ENCODE measurements at places on chromosomes 7 and 10.

DNA sequence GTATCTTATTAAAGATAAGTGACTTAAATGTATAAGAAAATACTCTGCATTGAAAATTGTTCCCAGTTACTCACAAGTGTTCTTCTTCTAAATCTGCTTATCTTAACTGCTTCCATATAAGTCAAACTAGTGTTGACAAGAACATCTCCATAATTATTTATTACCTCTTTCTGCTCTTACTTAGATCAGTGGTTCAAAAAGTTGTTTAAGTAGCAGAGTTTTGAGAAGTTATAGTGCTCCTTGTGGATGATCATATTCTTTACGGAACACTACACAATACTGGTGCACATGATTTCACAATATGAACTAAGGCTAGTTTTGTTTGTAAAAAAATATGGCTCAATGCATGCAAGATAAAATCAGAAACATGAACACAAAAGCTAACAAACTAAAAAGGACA is 168.4 kb downstream of the SEMA3D start:
- DNase-seq = no peak

DNA sequence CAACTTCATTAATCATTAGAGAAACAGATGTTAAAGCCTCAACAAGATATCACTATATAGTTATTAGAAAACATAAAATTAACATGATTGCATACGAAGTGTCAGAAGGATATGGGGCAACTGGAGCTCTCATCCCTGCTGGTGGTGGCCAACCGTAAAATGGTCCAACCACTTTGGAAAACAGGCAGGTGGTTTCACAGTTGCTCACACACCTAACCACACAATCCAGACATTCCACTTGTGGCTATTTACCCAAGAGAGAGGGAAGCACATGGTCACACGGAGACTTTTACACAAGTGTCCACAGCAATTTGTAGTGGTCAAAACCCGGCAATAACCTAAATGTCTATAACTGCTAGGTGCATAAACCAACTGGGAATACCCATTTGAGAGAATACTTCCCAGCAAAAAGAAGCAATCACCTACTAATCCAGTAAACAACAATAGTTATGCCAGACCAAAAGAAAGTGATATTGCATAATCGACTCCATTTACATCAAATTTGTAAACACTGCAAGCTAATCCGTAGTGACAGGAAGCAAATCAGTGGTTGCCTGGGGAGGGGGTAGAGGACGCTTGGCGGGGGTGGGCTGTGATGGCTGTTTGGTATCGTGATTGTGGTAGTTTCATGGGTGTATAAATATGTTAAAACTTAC is 91.8 kb downstream of the LARP4B start:
- no peak for DNase-seq

- no peak for DNase-seq
These were observed 344.9 kb upstream of the CHRM2 start for GRCh38 chr7:136523571-136523970.

- no peak for DNase-seq
These were observed 5.3 kb downstream of the SH3PXD2A start for GRCh38 chr10:103849880-103850571.

- no peak for DNase-seq
These were observed 1.3 kb downstream of the SPRN start for GRCh38 chr10:133422807-133423771.

DNA sequence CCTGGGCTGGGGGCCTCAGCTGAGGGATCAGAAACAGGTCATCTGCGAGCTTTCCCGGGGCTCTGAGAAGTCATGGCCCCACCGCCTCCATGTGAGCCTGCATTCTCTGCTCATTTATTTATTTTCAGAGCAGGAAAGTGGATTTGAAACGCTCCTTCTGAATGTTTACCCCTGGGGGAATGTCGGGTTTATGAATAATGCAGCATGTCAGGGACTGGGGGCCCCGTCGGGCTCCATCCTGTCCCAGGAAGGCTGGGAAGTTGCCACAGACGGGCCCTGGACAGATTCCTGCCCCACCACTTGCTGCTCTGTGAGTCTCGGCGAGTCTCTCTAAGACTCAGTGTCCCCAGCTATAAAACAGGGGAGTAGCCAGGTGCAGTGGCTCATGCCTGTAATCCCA is 11.9 kb upstream of the GTF2IRD1 start:
- DNase-seq = no peak

GRCh38 chr10:31272841-31273240 is 46.2 kb upstream of the ZEB1 start:
- no peak for DNase-seq

DNA sequence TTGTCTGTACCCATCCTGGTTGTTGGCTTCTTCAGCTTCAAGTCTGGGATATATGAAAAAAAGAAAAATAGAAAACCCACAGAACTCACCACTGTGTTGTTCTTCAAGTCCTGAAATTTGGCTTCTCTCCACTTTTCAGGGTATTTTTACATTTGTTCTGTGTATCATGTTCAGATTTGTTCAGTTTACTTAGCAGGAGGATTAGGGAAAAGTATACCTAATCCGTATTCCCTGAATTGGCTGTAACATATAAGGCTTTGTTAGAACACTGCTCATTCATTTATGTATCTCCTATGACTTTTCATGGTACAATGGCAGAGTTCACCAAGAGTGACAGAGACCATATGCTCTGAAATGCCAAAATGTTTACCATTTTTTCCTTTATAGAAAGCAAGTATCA is 146.9 kb downstream of the PTN start:
- DNase-seq = no peak

- no peak for DNase-seq
These were observed 159.9 kb downstream of the PLXNA4 start for GRCh38 chr7:132416395-132416794.

- no peak for DNase-seq
These were observed 70.4 kb upstream of the ITPRID1 start for GRCh38 chr7:31443457-31443856.

GRCh38 chr7:101179117-101179516 is 976 bp downstream of the NAT16 start:
- DNase-seq = no peak

DNA sequence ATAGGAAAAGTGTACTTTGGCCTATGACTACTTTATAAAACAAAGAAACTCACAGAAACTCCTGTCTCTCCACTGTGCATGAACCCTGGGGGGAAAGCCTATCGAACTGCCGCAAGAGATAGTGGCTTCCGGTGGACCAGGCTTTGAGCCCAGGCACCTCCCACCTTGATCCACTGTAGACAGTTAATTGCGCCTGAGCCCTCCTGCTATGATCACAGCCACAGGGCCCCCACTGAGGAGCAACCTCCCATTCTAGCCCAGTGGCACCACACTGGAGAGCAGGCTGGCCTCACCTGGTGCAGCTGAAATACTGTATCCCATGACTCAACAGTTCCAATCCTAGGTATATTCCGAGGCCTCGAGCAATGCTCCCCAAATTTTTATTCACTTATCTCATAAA is 98.8 kb downstream of the COBL start:
- no peak for DNase-seq

GRCh38 chr7:131683536-131684125 is 127.2 kb upstream of the PODXL start:
- DNase-seq = no peak

- DNase-seq = no peak
These were observed 124.5 kb downstream of the MYOF start for GRCh38 chr10:93357680-93358079.

GRCh38 chr7:149475121-149476045 is 14.5 kb upstream of the ZNF777 start:
- DNase-seq = no peak

GRCh38 chr10:14491811-14492210 is 161.1 kb upstream of the FRMD4A start:
- DNase-seq = no peak

GRCh38 chr7:46854958-46855473 is 726.9 kb downstream of the TNS3 start:
- no peak for DNase-seq

- DNase-seq = no peak
These were observed 13.8 kb upstream of the CLIP2 start for GRCh38 chr7:74275401-74275881.

DNA sequence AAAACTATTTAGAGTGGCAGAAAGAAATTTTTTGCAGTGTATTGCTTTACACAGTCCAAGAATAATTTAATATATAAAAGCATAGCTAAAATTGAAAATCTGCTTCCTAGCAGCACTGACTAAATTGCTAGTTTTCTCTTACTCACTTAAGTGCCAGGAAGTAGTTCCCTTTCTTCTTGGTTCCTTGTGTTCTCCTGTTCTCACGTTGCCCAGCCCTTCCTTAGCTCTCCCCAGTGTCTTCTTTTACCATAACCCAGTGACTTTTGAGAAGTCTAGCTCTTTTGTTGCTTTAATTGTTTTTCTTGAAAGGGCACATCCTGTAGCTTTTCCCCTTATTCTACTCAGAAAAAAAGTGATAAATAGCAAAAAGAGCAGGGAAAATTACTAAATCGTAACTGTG is 215.5 kb downstream of the THSD7A start:
- no peak for DNase-seq

- DNase-seq = no peak
These were observed 50.6 kb downstream of the VPS41 start for GRCh38 chr7:38858259-38858884.

- no peak for DNase-seq
These were observed 77.4 kb downstream of the RNLS start for GRCh38 chr10:88505680-88506215.

GRCh38 chr7:80210400-80210799 is 75.8 kb downstream of the GNAI1 start:
- DNase-seq = no peak

DNA sequence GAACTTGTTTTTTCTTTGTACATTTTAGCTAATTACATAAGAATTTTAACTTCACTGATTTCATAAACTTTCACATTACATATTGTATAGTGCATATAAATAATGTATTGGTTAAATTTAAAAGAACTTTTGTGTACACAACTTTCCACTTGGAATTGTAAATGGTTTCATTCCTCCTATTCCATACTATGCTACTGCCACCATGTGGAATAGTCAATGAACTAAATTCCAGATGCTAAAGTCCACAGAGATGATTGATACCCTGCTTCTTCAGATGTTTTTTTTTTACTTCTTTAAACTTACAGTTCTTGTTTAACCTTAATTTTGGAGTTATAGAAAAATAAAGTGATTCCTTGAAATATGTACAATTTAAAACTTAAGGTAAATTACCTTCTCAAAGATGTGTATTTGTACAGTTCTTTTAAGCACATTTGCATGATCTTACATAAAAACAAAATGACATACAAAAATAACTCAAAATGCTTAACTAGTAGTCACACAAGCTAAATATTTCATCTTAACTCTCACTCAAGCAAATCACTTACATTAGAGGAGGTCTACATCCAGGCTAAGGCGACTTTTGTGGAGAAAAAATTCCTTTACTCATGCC is 247.6 kb upstream of the HGF start:
- no peak for DNase-seq

GRCh38 chr10:65377687-65378086 is 1548.1 kb upstream of the LRRTM3 start:
- no peak for DNase-seq

GRCh38 chr10:98299341-98299740 is 31.3 kb upstream of the LOXL4 start:
- no peak for DNase-seq

DNA sequence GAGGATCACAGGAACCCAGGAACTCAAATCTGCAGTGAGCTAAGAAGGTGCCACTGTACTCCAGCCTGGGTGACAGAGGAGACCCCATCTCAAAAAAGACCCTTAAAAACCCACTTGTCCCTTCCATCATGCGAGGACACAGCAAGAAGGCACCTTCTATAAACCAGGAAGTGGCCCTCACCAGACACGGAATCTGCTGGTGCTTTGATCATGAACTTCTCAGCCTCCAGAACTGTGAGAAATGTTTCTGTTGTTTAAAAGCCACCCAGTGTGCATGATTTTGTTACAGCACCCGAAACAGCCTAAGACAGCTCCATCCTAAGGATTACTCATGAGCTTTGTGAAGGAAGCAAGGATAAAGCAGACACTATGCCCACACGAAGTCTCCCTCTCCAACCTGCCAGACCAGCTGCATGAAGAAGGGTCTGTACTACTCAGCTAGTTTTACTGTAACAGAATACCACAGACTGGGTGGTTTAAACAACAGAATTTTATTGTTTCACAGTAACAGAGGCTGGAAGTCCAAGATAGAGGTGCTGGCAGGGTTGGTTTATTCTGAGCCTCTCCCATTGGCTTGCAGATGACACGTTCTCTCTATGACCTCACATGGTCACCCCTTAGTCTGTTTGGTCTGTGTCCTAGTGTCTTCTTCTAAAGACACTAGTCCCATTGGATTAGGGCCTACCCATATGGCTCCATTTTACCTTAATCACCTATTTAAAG is 13.7 kb downstream of the VIM start:
- no peak for DNase-seq

GRCh38 chr10:26969145-26969926 is 108.6 kb upstream of the ABI1 start:
- no peak for DNase-seq

GRCh38 chr10:20494474-20494873 is 402.6 kb downstream of the NEBL start:
- no peak for DNase-seq

DNA sequence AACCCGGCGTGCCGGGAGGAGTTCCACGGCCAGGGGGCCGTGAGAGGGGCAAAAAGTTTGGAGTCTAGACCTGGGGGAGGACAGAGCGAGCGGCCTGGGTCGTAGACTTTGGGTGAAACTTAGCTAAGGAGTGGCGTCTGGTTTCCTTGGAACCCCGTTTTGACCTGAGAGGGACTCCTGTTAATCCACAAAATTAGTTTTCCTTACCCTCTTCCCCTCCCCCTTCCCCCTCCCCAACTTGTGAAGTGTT is 574 bp downstream of the MARCHF5 start:
- DNase-seq = no peak

DNA sequence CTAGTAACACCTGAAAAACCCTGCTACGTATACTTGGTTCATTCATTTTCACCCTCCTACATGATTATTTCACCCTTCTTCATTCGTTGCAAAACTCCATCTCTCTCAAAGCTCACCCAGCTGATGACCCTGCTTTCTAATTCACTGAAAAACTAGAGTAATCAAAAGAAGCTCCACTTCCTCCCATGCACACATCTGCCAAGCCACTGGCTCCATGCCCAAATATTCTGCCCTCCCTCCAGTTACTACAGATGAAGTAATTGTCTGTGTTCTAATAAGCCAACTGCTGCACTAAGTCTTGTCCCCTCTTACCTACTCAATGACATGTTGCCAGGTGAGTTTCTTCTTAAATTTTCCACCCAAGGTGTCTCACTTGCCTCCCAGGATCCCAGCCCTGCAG is 96.9 kb upstream of the CCDC71L start:
- DNase-seq = no peak

- no peak for DNase-seq
These were observed 150.4 kb upstream of the GNAI1 start for GRCh38 chr7:79984210-79984609.

GRCh38 chr10:71250405-71250804 is 38.0 kb downstream of the UNC5B start:
- DNase-seq = no peak

- DNase-seq = no peak
These were observed 15.8 kb upstream of the DOCK1 start for GRCh38 chr10:126889421-126889820.

GRCh38 chr7:141889321-141889720 is 26.9 kb upstream of the OR9A4 start:
- DNase-seq = no peak
